HCT116 (cell line): ENCODE measurements at places on chromosomes 3 and 15. TPM values are rescaled to one million over a fixed set of nuclear protein-coding genes. Genes with fewer than 3 reads are reported as not detected.
A peak's percentile ranks its signal among the peaks of the same experiment; 100 is the strongest.

Gene HRG
- 0.42 TPM for total RNA-seq

DNA sequence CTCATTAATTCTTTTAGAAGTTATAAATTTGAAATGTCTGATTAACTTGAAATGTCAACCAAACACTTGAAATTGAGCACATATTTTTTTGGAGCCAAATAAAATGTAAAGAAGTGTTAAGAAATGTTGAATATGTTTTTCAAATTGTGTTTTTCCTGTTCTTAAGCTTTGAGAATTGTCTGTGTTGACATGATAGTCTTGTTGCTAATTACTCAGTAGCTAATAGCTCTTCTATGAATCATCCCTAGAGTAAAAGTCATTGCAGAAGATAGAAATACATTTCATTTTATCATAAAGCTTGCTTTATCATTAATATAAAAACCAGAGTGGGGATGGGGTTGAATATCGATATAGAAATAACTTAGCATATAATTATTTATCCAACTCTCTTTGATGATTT is 41.9 kb upstream of the ABHD10 start:
- H3K4me3 ChIP-seq = no peak overlapping the region
- peak overlapping the region; percentile 96 for H3K27ac ChIP-seq
- DNase-seq = no peak
- peaks cover 13% of the 10 kb centered on the region for H3K36me3 ChIP-seq
- no peaks in the 10 kb centered on the region for H3K27me3 ChIP-seq
- peaks cover 72% of the 10 kb centered on the region for H3K4me1 ChIP-seq

GRCh38 chr15:98375513-98376340 is 272.6 kb upstream of the IGF1R start:
- no peak overlapping the region for H3K27ac ChIP-seq
- no peaks in the 10 kb centered on the region for H3K4me1 ChIP-seq
- no peak overlapping the region for H3K4me3 ChIP-seq
- DNase-seq = no peak

GRCh38 chr15:66785637-66786036 is 83.6 kb downstream of the SMAD6 start:
- H3K27me3 ChIP-seq = no peaks in the 10 kb centered on the region
- no peak for DNase-seq
- peaks cover 13% of the 10 kb centered on the region for H3K4me1 ChIP-seq
- no peaks in the 10 kb centered on the region for H3K36me3 ChIP-seq
- H3K4me3 ChIP-seq = no peak overlapping the region

DNA sequence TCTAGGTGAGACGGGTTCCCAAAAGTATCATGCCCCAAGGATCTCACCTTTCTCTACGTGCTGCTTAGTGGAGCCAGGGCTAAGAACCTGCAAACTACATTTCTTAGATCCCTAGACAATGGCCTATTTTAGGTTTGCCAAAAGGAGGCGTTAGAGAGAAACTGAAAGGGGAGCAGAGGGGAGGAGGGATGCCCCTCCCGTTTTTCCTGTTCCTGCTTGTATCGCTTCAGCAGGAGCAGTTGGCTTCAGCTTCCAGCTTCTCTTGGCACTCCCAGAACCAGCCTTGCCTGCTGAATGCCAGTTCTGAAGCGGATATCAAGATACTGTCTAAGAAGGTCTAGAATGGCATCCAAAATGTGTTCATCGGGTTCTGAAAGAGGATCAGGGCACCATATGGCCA is 58.4 kb upstream of the ABHD17C start:
- H3K36me3 ChIP-seq = no peaks in the 10 kb centered on the region
- no peaks in the 10 kb centered on the region for H3K4me1 ChIP-seq
- H3K27me3 ChIP-seq = no peaks in the 10 kb centered on the region
- no peak overlapping the region for H3K27ac ChIP-seq

GRCh38 chr3:113505867-113506266 is 9.1 kb downstream of the SPICE1 start:
- DNase-seq = no peak
- H3K36me3 ChIP-seq = 0 out of 2 replicates have a peak, but pooled peaks cover 4% of the 10 kb centered on the region
- no peaks in the 10 kb centered on the region for H3K27me3 ChIP-seq

- no peaks in the 10 kb centered on the region; the same call in 1 of the 2 replicates for H3K36me3 ChIP-seq
- H3K27me3 ChIP-seq = no peaks in the 10 kb centered on the region
- no peaks in the 10 kb centered on the region for H3K4me1 ChIP-seq
- H3K4me3 ChIP-seq = no peak overlapping the region
- no peak for DNase-seq
Measured at GRCh38 chr15:84699538-84700191, 16.3 kb downstream of the SEC11A start.
